Activated T-helper 1 cell treated with anti-CD3 and anti-CD28 coated beads, Interleukin-2, amount 50 U/mL, for 16 hours (primary cell): ENCODE measurements at places on chromosomes 4 and X.

DNA sequence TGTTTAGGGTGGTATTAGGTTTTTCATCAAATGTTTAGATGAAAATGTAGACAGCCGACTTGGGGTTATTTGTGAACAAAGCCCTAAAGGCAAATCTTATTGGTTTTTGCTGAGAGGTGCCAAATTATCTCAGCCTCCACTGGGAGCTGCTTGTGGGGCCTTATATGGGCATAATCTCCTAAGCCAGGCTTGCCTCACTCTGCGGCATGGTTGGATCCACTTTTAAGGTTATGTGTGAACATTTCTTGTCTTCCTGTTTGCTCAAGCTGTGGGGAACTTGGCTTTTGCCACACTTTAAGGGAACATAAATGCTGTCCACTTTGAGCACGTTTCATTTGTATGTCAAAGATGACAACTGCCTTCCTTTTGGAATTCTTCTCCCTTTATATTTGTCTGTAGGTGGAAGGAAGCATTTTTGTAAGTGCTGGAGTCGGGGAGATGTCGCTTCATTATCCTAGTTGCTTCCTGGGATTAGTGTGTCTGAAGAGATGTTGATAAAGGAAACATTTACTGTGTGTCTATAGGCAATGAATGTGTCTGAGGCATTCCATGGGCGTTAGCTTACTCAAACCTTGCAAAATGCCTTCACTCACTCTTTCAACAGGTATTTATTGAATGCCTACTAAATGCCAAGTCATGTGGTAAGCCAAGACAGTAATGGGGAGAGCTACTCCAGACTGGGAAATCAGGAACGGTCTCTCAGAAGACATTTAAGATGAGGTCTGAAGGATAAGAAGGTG lies 78.3 kb downstream of the SLC9A6 start:
- DNase-seq = no peak

GRCh38 chr4:48902266-48902665 lies 4.3 kb downstream of the OCIAD2 start:
- no peak for DNase-seq

GRCh38 chr4:52999626-53000025 lies 137.5 kb downstream of the RASL11B start:
- DNase-seq = no peak

DNA sequence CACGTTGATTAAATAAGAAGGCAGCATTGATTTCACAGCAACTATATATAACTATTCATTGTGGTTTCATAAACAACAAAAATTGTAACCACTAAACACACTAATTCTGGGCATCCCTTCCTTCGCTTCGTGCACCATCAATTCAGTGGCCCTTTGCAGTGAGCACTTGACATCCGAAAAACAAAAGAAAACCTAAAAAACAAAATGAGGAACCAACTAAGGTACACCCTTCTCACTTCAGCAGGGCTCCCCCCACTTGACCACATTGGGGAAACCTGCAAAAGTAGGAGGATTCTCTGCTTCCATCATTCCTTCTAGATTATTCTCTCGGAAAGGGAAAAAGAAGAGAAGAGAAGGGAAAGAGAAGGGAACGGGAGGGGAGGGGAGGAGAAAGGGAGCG lies 28.3 kb downstream of the NBDY start:
- no peak for DNase-seq

DNA sequence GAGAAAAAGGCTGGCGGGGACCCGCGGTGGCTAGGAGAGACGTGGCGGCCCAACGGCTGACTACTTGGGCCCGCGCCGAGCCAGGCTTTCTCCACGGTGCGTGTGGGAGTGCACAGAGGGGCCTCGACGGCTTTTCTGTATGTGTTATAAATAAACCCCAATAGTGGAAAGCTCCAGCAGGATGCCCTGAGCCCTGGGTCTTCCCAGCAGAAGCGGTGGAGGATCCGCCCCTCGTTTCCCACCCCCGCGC lies 268 bp upstream of the PRRG1 start:
- no peak for DNase-seq
